Foreskin keratinocyte (primary cell): ENCODE measurements at places on chromosomes 13 and 19. TPM values are rescaled to one million over a fixed set of nuclear protein-coding genes. Genes with fewer than 3 reads are reported as not detected.

The VWA8 gene
- total RNA-seq, result 15.0 and 15.8 TPM in 2 replicates

The SBK3 gene
- total RNA-seq, result not detected in 2 replicates

GRCh38 chr19:41264581-41265394 is 616 bp downstream of the HNRNPUL1 start:
- peak; percentile 23 for DNase-seq

DNA sequence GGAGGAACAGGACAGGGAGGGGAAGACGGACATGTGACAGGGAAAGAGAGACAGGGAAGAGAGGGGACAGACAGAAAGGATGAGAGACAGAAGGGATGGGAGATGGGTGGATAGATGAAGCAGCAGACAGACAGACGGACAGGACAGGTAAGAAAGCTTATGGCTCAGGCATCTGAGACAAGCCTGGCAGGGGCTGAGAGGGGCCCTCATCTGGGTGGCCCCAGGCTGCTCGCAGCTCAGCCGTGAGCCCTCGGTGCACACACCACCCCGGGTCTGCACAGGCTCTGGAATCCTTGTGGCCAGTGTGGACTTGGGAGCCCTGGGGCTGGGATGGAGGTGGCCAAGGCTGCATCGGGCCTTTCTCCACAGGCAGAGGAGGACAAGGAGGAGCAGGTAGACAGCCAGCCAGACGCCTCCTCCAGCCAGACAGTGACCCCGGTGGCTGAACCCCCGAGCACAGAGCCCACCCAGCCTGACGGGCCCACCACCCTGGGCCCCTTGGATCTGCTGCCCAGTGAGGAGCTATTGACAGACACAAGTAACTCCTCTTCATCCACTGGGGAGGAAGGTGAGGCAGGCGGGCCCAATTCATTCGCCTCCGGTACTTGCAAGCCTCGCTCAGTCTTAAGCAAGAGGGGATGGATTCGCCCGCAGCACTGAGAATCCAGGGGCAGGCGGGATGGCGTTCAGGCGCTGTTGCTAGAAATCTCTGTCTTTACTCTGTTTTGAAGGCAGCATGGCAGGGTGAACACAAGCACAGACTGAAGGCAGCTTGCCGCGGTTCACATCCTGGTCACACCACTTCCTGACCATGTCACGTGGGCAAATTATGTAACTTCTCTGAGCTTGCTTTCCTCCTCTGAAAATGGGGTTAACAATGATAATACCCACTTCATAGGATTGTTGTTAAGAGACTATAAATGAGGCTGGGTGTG is 14.0 kb downstream of the GRAMD1A start:
- no peak for DNase-seq

GRCh38 chr19:18477042-18477779 is 39.3 kb upstream of the ISYNA1 start:
- DNase-seq, result no peak
